ENCODE measurements at places on chromosomes 6 and 20.

DNA sequence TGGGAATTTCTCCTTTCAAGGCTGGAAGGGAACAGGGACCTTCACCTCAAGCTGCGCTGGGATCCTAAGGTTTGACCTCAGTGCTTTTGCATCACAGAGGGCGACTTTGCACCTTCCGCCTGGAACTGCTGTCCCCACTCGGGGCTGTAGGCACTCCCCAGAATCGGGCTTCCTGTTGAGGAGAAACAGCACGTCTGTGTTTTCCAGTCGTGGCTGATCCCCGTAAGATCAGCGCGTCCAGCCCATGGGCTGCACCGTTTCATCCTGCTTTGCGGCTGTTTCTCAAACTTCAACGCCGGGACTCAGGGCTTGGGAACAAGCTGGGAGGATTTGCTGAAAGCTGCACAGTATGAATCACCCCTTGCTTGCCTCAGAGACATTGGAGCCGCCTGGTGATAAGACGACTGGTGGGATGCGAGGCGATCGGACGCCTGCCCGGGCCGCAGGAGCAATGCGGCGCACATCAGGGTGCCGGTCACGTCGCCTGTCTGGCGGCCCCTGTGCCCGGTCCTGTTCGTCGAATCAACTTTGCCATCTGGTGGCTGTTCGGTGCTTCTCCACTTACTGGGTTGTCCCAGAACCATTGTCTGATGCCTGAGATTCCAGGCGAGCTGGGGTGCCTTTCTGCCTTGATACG lies 53.6 kb upstream of the FRMD1 start:
- DNase-seq = peak; percentile 25

GRCh38 chr20:11905460-11906179 lies 12.1 kb upstream of the BTBD3 start:
- DNase-seq = no peak

- DNase-seq = no peak
Measured at GRCh38 chr6:140559458-140559857, 1185.0 kb upstream of the CITED2 start.

DNA sequence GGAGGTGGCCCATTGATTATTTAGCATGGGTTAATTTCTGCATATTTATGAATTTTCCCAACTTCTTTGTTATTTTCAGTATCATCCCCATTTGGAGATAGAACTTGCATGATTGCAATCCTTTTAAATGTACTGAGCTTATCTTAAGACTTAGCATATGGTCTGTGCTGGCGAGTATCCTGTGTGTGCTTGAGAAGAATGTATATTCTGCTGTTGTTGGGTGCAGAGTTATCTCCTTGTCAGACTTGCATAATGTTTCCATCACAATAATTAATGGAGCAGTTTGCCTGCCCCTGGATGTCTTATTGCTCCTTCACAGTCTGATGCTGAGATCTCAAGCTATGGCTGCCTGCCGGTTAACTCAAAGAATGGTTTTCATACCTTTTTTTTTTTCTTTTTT lies 112.6 kb downstream of the CDYL start:
- no peak for DNase-seq

- DNase-seq = no peak
Measured at GRCh38 chr6:89830170-89830809, 610 bp downstream of the CASP8AP2 start.

DNA sequence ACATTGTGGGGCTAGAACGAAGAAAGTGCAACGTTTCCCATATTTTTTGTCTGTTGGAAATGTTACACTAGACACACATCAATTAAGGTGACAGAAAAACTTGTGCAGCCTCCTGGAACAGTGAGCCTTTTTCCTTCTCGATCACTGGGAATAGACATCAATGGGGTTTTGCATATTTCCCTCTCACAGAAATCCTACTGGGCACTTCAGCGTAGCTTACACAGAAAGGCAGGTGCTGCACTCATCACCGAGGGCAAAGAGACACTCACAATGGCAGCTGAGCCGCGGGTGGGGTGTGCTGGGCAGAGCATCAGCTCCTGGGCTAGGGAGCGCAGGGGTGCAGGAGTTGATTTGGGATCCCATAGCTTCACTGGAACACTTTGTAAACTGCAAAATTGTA lies 64.5 kb downstream of the THBS2 start:
- no peak for DNase-seq

DNA sequence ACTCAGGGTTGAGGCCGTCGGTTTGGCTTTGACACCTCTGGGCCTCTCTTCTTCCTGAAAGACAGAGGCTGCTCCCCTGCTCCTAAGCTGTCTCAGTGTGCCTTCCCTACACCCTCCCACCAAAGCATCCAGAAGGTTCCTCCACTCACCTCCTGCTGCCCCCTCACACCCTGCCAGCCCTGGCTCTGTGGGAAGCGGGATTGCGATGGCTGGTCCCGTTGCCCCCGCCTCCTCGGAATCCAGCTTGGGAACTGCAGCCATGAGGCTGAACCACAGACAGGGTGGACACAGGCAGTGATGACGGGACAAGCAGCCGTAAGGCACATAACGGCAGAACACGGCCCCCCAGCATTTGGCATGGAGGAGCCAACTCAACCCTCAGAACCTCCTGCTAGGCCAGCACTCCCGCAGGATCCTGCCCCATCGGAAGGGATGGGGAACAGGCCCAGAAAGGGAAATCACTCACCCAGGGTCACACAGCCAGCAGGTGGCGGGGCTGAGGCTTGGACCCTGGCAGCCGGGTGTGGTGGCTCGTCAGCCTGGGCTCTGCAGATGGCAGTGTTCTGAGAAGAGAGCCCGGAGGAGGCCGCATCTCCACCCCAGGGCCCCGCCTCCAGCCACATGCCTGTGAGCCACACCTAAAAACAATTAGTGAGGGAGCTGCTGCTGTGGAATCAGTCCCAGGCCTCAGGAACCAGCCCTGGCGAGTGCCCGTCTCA lies 139.6 kb downstream of the PHACTR3 start:
- DNase-seq = peak; percentile 35
